Motor neuron (in vitro differentiated cells): ENCODE measurements at places on chromosomes 7 and 10. TPM values are rescaled to one million over a fixed set of nuclear protein-coding genes. Genes with fewer than 3 reads are reported as not detected.

DNA sequence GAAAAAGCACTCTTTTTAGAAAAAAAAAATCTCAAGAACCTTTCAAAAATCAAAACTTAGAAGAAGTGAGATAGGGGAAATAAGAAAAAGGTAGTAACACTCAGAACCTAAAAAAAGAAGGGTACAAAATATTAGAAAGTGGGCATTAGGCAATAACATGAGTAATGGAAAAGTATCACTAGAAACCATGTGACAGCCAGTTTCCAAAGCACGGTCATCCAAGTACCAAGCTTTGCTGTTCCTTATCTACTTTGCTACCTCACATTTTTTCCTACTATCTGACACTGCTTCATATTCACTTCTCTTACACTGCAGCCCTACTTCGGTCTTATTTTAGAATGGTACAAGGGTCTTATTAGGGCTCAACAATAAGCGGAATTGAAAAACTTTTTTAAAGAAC lies 30.3 kb downstream of the IMMP2L start:
- ATAC-seq = no peak

DNA sequence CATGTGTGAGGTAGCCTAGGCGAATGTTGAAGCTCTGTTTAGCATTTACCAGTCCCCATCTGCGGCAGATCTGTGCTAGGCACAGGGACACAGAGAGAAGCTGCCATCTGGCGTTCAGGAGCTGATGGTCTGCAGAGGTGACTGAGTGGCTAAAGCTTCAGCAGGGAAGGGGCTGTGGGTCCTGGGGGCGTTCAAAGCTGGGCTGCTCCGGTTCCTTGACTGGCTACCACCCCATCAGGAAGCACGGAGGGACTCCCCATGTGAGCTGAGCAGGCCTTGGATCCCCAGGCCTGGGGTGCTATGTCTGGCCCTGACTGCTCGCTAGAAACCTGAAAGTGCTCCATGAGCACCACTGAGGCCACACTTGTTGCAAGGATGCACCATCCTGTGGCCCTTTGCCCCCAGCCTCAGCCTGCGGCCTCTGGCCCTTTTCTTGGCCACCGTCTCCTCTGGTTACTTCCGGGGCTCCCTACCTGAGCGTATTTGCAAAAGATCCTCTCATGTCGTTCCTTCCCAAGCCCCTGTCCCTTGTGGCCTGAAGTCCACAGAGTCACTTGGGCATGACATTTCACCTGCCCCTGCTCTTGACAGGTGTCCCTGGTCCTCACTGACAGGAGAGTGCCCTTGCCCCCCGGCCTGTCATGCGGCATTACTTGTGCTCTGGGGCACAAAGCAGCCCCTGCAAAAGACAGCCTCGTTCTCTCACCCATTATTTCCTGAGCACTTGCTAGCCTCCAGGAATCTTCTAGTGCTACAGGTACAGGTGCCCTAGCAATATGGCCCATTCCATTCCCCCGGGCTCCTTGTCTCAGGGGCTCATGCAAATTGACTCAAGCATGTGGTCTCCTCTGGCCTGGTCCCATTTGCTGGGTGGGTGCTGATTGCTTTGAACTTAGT lies 108.1 kb downstream of the GLRX3 start:
- ATAC-seq = no peak

- ATAC-seq = peak; percentile 42
These were observed 43.9 kb upstream of the PDCD4 start for GRCh38 chr10:110827875-110828274.

DNA sequence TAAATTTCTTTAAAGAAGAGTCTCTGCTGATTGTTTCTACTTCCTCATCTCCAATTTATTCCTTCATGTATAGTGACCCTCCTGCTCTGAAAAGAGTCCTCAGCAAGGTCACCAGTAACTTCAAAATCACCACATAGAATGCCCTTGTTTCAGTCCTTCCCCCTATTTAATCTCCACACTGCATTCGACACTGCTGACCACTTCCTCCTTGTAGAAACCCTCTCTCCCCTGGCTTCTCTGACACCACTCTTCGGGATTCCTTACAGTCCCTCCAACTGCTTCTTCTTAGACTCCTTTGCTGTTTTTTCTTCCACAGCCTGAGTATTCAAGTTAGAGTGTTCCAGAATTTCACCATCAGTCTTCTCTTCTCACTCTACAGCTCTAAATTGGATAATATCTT lies 89.5 kb downstream of the VPS41 start:
- no peak for ATAC-seq

DNA sequence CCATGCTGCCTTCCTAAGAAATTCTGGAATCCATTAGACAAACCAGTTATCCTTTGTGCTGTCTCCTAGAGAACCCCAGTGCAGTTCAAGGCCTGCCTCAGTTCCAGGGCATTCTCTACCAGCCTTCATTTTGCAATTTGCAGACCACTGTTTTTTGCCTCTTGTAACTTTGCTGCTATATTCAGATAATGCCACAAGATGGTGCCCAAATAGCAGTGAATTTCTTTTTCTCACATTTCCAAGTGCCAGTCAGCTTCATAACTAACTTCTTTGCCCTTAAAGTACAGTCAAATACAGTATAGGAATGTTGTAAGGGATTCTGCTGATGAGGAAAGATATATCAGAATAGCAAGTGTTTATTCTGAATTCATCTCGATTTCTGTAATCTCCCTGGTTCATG lies 25.2 kb downstream of the LOXL4 start:
- no peak for ATAC-seq

GRCh38 chr7:91875851-91876250 lies 4.7 kb downstream of the MTERF1 start:
- no peak for ATAC-seq

DNA sequence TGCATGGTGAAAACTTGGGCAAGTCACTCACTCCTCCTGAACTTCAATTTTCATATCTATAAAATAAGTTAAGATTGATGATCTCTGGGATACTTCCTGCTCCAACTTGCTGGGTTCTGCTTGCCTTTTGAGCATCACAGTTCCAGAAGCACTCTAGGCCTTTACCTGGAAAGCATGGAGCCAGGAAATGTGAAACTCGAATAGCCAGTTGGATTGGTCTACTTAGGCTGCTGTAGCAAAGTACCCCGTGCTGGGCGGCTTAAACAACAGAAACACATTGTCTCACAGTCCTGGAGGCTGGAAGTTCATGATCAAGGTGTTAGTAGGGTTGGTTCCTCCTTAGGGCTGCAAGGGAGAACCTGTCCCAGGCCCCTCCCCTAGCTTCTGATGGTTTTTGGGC lies 64.5 kb downstream of the NAMPT start:
- ATAC-seq = no peak

DNA sequence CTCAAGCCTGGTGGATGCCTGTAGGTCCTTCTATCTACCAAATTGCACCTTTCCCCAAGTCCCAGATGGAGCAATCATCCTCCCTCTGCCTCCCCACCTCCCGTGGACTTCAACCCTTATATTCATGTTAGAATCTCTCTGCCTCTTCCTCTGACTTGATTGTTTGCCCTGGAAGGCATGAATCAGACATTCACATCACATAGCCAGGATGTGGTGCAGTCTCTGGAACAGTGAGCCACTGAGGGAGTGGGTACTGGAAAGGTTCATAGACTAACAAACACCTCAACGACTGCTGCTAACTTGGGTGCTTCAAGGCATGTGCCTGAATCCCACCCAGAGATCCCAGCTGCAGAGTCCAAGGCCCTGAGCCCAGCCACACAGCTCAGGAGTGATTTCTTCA lies 494.0 kb downstream of the TNS3 start:
- ATAC-seq = no peak

DNA sequence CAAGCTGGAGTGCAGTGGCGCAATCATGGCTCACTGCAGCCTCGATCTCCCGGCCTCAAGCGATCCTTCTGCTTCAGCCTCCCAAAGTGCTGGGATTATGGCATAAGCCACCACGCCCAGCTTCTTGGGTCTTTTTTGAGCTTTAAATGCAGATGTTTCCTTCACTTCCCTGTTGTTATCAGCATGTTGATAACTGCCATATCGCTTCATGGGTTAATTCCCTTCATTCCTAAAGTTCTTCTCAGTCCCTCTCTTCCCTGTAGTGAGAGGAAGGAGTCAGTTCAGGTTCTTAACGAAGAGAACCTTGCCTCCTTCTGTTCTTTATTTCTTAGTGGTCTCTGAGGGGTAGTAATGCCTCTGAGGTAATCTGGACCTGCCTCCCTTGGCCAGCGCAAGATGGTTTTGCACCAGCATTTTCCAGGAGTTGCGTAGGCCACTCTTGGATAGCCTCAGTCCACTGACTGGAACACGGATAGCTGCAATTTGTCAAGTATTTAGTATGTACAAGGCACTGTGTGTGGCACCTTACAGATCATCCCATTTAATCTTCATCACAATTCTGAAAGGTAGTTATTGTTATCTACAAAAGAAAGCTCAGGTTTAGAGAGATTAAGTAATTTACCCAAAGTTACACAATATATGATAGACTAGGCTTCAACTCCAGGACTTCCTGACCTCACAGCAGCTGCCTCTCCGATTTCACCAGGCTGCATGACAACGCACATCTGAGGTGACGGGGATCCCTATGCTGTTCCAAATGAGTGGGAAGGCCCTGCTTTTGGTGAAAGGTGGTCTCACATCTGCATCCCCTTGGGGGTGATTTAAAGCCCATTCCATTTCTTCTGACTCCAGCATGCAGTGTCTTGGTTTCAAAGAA lies 60.5 kb downstream of the GATA3 start:
- ATAC-seq = no peak

GRCh38 chr10:109173937-109174336 lies 749.4 kb downstream of the XPNPEP1 start:
- no peak for ATAC-seq

GRCh38 chr10:22550732-22551131 lies 163.6 kb downstream of the PIP4K2A start:
- ATAC-seq = no peak

DNA sequence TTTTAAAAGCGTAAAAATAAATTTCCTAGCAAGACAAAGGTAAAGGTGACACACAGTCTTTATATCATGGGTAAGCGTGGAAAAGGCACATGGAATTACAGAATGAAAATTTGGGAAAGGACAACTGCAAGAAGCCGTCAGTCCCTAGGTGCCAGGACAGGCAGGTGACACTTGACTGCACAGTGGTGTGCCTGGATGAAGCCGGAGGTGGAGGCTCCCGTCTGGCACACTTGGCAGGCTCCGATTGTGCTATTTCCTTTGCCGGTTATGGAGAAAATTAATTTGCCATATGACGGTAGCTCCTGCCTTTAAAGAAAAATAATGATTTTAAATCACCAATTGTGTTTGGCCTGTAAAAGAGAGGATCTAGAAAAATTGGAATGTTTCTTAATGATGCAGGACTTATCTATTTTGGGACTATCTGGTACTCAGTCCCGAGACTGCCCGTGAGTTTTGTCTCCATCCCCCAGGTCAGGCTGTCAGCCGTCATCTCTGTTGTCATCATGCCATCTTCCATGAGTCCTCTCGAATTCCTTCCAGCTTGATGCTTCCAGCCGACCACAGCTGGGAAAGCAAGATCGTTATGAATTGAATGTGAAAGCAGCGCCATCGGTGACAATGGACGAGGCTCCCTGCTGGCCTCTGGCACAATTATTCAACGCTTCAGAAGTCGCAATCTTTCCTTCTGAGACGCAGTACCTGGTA lies 56.2 kb upstream of the MGMT start:
- ATAC-seq = no peak

- no peak for ATAC-seq
These were observed 11.2 kb upstream of the PRDX3 start for GRCh38 chr10:119189811-119190282.

DNA sequence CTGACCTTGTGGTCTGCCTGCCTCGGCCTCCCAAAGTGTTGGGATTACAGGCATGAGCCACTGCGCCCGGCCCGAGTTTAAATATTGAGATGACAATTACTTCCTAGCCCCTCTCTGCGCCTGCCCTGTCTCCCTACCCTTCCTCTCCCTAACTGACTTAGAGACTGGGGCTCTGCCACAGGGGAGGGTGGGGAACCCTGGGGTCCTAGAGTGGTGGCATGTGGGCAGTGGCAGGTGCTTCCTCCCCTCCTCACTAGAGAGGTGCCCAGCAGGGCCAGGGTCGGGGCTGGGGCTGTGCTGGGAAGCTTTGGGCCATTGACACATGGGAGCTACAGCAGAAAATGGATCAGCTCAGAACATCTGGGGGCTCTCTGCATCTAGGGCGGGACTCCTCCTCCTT lies 7.0 kb upstream of the ACHE start:
- ATAC-seq = no peak

GRCh38 chr10:69742928-69743602 lies 58.6 kb upstream of the COL13A1 start:
- peak; percentile 71 for ATAC-seq

GRCh38 chr10:114526126-114526503 lies 121.8 kb upstream of the AFAP1L2 start:
- no peak for ATAC-seq

DNA sequence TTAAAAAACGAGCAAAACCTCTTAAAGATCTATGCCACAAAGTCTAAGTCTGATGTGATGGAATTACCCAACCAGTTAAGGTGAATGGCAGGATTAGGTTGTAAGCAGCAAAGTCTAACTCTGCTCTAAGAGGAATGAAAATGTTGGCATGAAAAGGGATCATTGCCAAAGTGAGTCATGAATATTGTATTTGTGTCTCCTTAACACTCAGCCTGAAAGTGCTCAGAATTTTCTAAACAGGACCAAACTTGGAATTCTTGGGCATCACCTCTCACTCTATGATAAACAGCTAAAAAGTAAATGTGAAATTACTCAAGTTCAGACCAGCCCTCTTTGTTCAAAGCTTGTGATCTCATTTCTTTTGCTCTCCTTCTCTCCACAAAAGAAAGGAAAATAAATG lies 27.0 kb downstream of the PPP1R3A start:
- no peak for ATAC-seq

DNA sequence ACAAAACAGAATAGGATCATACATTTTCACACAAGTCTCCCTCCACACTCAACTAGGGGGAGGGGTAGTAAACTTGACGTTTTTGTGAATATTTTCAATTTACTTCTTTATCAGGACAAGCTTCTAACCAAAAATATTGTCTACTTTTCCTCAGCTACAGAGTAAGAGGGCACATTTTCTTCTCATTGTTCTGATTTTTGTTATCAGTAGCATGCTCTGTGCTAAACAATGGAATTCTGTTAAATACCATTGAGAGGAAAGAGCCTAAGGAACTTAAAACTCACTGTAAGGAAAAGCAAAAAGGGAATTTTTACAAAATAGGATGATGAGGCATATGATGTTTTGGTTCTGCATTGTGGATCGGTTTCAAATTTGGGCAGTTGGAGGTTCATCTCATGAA lies 41.2 kb downstream of the ANLN start:
- no peak for ATAC-seq

- no peak for ATAC-seq
These were observed 9.0 kb upstream of the HIBADH start for GRCh38 chr7:27671675-27672074.

RP9 gene
- total RNA-seq = 26.6 and 30.6 TPM in 2 replicates

WASL gene
- total RNA-seq = 32.8 and 37.7 TPM in 2 replicates

SFTPA2 gene
- not detected in 2 replicates for total RNA-seq

PPP1R9A gene
- 18.4 and 19.0 TPM in 2 replicates for total RNA-seq

C10orf62 gene
- total RNA-seq = 0.33 TPM in 1 of 2 replicates, not detected in the other

EN2 gene
- 0.21 and 0.23 TPM in 2 replicates for total RNA-seq

PNLIPRP1 gene
- total RNA-seq = 0.63 and 0.77 TPM in 2 replicates

OR2A42 gene
- total RNA-seq = 0.05 and 0.23 TPM in 2 replicates

CCDC3 gene
- total RNA-seq = 2.6 and 2.9 TPM in 2 replicates
